ENCODE measurements at places on chromosomes 2 and 18.

DNA sequence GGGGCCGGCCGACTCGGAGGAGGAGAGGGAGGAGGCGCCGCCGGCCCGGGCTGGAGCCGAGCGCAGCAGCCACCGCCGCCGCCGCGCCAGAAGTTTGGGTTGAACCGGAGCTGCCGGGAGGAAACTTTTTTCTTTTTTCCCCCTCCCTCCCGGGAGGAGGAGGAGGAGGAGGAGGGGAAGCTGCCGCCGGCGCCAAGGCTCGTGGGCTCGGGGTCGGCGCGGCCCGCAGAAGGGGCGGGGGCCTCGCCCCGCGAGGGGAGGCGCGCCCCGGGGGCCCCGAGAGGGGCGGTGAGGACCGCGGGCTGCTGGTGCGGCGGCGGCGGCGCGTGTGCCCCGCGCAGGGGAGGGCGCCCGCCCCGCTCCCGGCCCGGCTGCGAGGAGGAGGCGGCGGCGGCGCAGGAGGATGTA is 316 bp downstream of the CRIM1 start:
- DNase-seq, result no peak

DNA sequence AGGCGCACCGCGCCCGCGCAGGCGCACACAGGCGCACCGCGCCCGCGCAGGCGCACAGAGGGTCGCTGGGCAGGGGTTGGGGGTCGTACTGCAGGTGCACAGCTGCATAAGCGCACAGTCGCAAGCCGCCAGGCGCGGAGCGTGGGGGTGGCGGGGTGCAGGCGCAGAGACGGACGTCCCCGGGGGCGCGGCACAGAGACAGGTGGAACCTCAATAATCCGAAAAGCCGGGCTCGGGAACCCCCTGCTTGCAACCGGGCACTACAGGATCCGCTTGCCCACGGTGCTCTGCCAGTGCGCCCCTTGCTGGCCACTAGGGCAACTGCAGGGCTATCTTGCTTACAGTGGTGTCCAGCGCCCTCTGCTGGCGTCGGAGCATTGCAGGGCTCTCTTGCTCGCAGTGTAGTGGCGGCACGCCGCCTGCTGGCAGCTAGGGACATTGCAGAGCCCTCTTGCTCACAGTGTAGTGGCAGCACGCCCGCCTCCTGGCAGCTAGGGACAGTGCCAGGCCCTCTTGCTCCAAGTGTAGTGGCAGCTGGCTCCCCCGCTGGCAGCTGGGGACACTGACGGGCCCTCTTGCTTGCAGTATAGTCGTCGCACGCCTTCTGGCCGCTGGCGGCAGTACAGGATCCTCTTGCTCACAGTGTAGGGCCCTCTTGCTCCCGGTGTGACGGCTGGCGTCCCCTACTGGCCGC is 34.9 kb downstream of the FAM110C start:
- DNase-seq, result peak; percentile 51

GRCh38 chr2:119511989-119512388 is 12.3 kb downstream of the SCTR start:
- no peak for DNase-seq

DNA sequence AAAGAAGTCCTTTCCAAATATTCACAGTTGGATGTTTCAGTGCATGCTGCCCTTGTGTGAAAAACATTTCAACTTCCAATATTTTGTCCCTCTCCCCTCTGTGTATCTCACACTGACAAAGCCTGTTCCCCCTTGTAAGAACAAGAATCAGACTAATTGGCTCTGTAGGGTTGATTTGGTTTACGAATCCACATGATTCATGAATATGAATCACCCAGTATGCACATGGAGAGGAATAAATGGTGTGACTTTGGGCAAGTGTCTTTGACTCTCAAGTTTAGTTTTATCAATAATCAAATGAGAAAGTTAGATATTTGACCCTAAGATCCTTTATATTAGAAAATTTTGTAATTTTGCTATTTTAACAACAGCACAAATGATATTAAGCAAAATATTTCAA is 9.3 kb upstream of the CDH20 start:
- DNase-seq, result no peak

DNA sequence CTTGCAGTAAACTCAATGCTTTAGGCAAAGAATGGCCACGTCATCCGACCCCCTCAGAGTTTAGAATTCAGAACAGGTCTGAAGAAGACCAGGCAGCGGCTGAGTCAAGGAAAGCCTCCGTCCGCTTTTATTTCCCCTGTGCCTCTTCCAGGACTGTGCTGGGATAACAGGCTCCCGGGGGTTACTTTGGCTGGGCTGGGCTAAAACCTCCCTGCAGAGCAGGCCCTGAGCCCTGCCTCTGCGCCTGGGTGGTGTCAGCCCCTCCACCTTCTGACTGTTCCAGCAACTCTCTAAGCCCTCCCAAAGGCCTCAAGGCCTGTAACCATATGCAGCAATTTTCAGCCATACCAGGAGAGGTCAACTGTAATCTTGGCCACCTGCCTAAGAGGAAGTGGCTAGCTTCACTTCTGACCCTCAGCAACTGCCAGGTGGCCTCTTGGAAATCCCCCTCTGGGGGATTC is 166.5 kb downstream of the RPIA start:
- DNase-seq, result no peak

GRCh38 chr2:64957109-64957903 is 31.9 kb upstream of the SLC1A4 start:
- no peak for DNase-seq

DNA sequence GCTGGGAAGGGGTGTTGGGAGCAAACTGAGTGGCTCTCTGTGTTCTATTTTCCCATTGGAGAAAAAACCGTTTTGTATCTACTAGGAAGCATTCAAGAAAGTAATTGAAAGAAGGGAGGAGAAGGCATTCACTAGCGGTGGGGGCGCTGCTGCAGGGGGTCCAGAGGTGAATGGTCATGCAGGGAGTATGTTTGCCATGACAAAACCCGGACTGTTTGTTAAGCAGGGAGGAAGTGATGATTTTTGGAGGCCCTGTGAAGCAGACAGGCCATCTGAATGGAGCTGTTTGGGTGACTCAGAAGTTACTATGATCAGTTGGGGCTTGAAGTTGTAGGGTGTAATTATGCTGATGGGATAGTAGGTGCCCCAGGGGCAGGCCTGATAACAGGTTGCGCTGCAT is 7.0 kb downstream of the TAF4B start:
- DNase-seq, result no peak

DNA sequence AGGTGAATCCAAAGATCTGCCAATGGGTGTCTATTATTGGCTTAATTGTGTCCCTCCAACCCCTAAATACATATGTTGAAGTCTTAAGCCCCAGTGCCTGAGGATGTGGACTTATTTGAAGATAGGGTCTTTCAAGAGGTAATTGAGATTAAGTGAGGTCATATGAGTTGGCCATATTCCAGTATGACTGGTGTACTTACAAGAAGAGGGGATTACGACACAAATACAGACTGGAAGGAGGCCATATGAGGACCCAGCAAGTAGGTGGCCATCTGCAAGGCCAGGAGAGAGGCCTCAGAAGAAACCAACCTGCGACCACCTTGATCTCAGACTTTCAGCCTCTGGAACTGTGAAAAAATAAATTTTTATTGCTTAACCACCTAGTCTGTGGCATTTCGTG is 121.1 kb upstream of the FN1 start:
- no peak for DNase-seq

- no peak for DNase-seq
Observed at GRCh38 chr18:56702946-56703345, 51.8 kb downstream of the WDR7 start.

DNA sequence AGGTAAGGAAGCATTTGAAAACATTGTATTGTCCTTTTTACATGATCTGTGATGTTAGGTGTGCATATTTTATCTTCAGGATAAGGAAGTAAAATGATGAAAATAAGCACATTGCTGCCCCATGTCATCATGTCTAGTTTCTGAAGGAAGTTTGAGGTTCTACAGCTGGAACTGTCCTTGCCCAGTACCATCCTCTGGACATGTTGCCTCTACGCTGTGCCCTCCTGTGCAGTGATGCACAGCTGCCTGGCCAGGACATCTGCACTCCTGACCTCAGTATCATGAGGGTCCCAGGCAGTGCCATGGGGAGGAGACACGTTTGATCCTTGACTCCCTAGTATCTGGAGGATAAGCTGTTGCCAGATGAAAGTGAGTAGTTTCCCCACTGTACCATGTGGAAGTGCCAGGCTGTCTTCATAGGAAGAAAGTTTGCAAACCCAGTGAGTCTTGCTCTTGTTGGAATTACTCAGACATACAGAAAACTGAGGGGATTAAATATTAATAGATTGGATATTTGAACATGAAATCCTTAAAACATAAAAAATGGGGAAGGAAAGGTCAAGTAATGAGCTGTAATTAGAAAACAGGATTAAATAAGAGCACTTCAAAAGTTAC is 9.5 kb downstream of the ALKAL2 start:
- no peak for DNase-seq

DNA sequence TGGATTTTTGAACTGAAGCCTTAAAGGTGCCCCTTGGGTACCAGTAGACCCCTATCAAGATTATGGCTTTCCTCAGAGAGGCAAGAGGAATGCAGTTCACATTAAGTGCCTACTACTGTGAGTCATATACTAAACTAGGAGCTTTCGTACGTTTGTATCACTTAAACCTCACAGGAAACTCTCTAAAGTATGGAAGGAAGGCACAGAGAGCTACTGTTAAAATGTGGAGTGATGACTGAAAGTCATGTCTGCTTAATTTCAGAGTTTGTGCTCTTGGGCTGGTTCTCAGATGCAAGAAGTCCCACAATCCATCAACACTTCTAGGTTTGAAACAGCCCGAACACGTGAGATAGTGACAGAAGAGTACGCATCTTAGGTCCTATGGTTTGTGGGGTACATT is 4.7 kb downstream of the PLCL1 start:
- DNase-seq, result no peak

DNA sequence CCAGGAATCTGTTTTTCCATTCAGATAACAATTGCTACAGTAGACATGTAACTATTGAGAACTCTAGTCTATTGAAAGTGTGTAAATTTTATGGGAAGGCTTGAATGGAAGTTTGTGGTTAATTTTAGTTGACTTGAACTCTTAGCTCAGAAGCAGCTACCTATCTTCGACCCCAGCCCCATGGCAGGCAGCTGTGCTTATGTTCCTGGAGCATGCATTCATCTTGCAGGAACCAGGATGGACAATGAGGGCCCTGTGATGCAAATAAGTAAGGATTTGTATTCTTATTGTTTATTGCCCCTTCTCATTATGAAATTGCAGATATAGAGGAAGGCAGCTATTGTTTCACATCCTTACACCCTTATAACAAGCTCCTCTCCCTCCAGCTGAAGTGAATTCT is 1252.2 kb downstream of the DPP10 start:
- DNase-seq, result no peak

DNA sequence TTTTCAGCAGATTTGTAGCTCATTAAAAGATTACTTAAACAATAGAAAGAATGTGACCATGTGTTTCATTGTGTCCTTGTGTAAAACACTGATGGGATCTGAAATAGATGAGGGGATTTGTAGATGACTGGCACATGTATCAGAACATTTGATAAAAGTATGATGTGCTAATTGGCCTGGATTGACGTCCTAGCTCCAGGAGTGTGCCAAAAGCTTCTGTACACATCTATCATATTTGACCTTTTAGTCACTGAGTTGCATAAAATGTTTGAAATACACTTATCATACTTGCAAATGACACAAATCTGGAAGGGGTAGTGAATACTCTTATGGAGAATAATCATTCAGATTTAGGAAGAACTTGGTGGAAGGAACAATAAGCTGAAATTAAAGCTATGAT is 778.5 kb downstream of the ERBB4 start:
- no peak for DNase-seq

- no peak for DNase-seq
Observed at GRCh38 chr2:52222128-52222527, 1190.2 kb upstream of the NRXN1 start.

- DNase-seq, result no peak
Observed at GRCh38 chr2:210873631-210874030, 317.2 kb downstream of the CPS1 start.

- peak; percentile 4 for DNase-seq
Observed at GRCh38 chr2:206443735-206444527, 599 bp downstream of the ADAM23 start.

DNA sequence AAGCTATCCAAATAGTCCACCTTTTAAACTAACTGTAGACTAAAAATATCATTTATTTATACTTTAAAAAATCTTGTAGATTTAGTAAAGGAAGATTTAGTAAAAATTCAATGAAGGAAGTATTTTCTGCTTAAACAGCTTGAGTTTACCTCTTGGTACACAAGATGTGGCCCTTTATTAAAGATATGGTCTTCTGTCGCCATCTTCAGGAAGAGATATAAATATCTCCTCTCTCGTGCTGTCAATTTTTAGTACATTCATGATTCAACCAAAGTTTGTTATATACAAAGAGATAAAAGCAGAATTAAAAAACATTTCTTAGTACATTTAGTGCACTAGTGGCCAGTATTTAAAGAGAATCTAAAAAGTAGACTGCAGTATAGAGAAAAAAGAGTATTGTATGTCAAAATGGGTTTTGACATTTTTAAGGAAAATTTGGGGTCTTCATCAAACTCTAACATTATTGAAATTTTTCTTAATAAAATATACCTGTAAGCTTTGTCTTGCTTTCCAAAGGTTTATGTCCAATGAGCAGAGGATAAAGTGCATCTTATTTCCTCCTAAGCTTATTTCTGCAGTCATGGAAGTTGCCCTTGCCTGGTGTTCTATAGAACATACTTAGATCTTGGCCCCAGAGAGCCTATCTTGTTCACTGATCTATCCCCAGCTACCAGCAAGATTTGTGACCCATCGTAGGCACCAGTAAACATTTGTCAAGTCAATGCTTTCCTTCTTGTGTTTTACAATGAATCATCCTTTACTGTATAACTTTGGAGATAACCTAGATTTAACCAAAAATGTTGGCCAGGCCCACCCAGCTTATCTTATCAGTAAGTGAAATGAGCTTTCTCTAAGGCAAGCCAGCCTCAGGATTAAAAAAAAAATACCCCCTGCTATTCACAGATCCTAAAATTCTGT is 18.5 kb upstream of the EML6 start:
- DNase-seq, result no peak

- no peak for DNase-seq
Observed at GRCh38 chr18:63505566-63506335, 29.0 kb downstream of the SERPINB5 start.

- DNase-seq, result no peak
Observed at GRCh38 chr18:46899274-46899948, 17.9 kb downstream of the PIAS2 start.

- DNase-seq, result no peak
Observed at GRCh38 chr2:4827836-4828235, 864.3 kb upstream of the SOX11 start.

- DNase-seq, result no peak
Observed at GRCh38 chr2:23135481-23136100, 249.4 kb upstream of the KLHL29 start.

GRCh38 chr18:51430538-51430937 is 233.1 kb upstream of the MEX3C start:
- no peak for DNase-seq

- no peak for DNase-seq
Observed at GRCh38 chr18:54388203-54389142, 30.8 kb downstream of the C18orf54 start.
